Activated naive CD8-positive, alpha-beta T cell treated with anti-CD3 and anti-CD28 coated beads, Interleukin-2, amount 50 U/mL, for 24 hours (primary cell): ENCODE measurements at places on chromosomes 12 and 14.

GRCh38 chr12:42552822-42553221 lies 36.7 kb downstream of the PRICKLE1 start:
- no peak overlapping the region for H3K4me3 ChIP-seq
- no peaks in the 10 kb centered on the region for H3K4me1 ChIP-seq
- H3K27ac ChIP-seq = no peak overlapping the region
- no peak for DNase-seq
- peaks cover 9% of the 10 kb centered on the region for H3K27me3 ChIP-seq
- no peaks in the 10 kb centered on the region for H3K36me3 ChIP-seq

- H3K36me3 ChIP-seq = peaks cover 4% of the 10 kb centered on the region
- no peaks in the 10 kb centered on the region for H3K27me3 ChIP-seq
- DNase-seq = no peak
- no peaks in the 10 kb centered on the region for H3K4me1 ChIP-seq
- H3K27ac ChIP-seq = no peak overlapping the region
Observed at GRCh38 chr14:49755378-49755777, 12.6 kb upstream of the KLHDC2 start.

GRCh38 chr12:107349008-107349747 lies 255.8 kb upstream of the CRY1 start:
- no peaks in the 10 kb centered on the region for H3K27me3 ChIP-seq
- no peak for DNase-seq
- peaks cover 78% of the 10 kb centered on the region for H3K4me1 ChIP-seq
- H3K36me3 ChIP-seq = peaks cover 15% of the 10 kb centered on the region

DNA sequence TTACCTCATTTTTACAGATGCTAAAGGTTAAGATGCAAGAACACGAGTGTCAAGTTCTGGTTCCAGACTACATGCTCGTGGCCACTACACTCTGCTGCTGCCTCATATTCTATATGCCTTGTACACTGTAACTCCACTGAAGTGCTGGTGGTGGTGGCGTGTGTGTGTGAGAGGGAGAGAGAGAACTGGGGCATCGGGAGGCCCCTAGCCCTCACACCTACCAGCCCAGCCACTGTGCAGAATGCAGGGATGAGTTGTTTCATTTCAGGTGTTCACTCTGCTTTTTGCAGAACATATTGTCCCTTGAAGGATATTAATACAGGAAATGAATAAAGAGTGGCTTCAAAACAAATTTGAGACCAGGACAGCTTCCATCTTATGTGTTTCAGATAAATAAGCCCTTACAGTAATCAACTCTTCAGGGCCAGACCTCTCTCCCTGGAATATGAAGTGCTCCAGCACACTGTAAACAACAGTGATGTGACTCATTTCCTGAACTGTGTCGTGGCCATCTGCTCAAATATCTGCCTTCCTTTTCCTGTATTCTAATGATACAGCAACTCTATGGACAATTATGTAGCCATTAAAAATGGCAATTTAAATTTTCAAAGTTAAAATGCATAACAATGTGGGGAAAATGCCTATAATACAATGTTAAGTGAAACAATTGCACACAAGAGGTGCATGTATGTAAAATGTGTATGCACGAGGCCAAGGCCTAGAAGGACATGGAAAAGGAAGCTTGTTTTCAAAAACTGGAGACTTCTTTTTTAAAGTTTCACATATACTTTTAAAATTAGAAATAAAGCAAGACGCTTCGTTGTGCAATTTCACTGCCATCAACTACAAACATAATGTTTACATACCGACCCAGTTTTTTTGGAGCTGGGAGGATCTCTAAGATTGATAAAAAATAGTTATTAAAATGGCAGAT lies 215.4 kb downstream of the PELI2 start:
- no peaks in the 10 kb centered on the region for H3K36me3 ChIP-seq
- H3K27me3 ChIP-seq = no peaks in the 10 kb centered on the region
- H3K4me1 ChIP-seq = peaks cover 3% of the 10 kb centered on the region
- no peak for DNase-seq

DNA sequence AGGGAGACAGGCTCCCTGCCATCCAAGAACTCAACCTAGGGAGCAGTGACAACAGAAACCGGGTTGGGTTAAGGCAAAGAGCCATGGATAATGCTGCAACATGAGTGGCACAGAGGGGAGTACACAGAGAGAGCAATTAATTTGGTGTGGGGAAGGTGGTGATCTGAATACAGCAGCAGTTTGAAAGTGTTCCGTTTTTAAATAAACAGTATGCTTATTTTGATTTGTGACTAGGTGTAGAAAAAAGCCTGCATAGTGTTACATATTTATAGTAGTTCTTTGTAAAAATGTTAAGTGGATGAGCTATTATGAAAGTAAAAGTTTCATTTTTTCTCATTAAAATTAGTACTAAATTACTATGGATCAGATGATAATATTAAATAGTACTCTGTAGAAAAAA lies 8.7 kb downstream of the AKAP5 start:
- H3K27me3 ChIP-seq = no peaks in the 10 kb centered on the region
- H3K27ac ChIP-seq = no peak overlapping the region
- H3K4me3 ChIP-seq = no peak overlapping the region
- peaks cover 8% of the 10 kb centered on the region for H3K36me3 ChIP-seq
- DNase-seq = no peak
- peaks cover 22% of the 10 kb centered on the region for H3K4me1 ChIP-seq

DNA sequence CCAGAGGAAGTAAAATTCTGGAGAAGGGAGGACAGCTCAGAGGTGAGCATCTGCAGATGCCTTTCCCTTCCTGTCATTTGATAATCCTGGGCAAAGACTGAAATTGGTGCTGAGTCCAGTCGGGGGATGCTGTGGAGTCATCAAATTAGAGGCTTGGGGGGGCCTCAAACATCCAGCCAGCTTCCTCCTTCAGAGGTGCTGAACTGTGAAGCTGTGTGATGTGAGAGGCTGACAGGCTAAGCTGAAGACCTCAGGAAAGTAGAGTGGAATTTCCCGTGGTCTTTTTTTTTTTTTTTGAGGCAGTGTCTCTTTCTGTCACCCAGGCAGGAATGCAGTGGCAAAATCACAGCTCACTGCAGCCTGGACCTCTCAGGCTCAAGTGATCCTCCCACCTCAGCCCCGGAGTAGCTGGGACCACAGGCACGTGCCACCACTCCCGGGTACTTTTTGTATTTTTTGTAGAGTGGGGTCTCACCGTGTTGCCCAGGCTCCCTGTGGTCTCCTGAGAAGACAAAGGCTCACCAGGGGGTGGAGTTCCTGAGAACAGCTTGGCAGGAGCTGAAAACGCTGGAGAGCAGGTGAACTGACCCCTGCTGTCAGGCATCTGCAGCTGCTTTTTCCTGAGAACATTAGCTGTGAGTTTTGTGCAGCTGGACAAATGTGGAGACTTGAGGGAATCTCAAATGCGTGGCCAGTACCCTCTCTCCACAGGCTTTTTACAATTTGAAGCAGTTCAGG lies 6.1 kb upstream of the TCL1B start:
- H3K4me1 ChIP-seq = no peaks in the 10 kb centered on the region
- peaks cover 10% of the 10 kb centered on the region for H3K27me3 ChIP-seq
- H3K4me3 ChIP-seq = no peak overlapping the region
- no peak for DNase-seq
- H3K36me3 ChIP-seq = no peaks in the 10 kb centered on the region

GRCh38 chr12:56631790-56632700 lies 1.9 kb upstream of the BAZ2A start:
- peaks cover 3% of the 10 kb centered on the region for H3K36me3 ChIP-seq
- H3K27ac ChIP-seq = peak overlapping the region; percentile 81
- no peaks in the 10 kb centered on the region for H3K27me3 ChIP-seq
- H3K4me3 ChIP-seq = peak overlapping the region; percentile 89
- H3K4me1 ChIP-seq = peaks cover 79% of the 10 kb centered on the region

DNA sequence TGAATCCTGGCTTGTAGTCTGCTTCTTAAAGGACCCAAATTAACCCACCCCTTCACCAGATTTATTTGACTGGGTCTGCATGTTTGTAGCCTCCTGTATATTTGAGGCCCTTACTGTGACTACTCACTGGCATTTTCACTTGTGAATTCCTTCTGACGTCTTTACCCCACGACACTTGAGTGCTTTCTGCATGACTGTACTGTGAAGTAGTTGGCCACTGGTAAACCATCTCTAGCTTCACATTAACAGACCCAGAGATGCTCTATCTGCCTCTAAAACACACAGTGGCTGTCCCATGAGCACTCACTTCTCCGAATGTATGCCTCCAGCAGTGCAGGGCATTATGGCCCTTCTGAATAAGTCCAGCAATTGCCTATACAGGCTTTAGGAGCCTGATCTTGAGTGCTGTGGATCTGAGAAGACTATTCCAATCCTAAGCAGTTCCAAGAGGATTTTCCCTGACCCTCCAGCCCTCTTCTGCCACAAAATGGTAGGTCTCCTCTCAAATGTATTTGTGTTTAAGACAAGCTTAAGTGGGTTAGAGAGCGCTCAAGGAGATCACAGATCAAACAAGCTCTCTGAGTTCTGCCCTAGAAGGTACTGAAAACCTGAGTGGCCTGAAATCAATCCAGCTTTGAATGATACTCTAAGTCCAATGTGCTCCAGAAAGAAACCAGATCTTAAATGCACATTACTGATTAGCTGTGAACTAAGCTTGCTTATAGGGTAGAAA lies 534.7 kb downstream of the RPS29 start:
- no peaks in the 10 kb centered on the region for H3K27me3 ChIP-seq
- no peaks in the 10 kb centered on the region for H3K36me3 ChIP-seq
- H3K27ac ChIP-seq = no peak overlapping the region
- H3K4me1 ChIP-seq = no peaks in the 10 kb centered on the region
- DNase-seq = no peak

GRCh38 chr12:99020871-99021270 lies 375.8 kb downstream of the APAF1 start:
- no peak overlapping the region for H3K4me3 ChIP-seq
- no peaks in the 10 kb centered on the region for H3K4me1 ChIP-seq
- H3K27me3 ChIP-seq = no peaks in the 10 kb centered on the region
- no peaks in the 10 kb centered on the region for H3K36me3 ChIP-seq
- H3K27ac ChIP-seq = no peak overlapping the region
- DNase-seq = no peak

GRCh38 chr12:41008472-41008871 lies 179.6 kb upstream of the PDZRN4 start:
- H3K27me3 ChIP-seq = no peaks in the 10 kb centered on the region
- no peak overlapping the region for H3K4me3 ChIP-seq
- no peak for DNase-seq
- H3K4me1 ChIP-seq = no peaks in the 10 kb centered on the region

GRCh38 chr12:69275471-69275891 lies 36.1 kb downstream of the CPSF6 start:
- peaks cover 40% of the 10 kb centered on the region for H3K4me1 ChIP-seq
- H3K36me3 ChIP-seq = peaks cover 22% of the 10 kb centered on the region
- no peaks in the 10 kb centered on the region for H3K27me3 ChIP-seq
- DNase-seq = no peak

- peaks cover 24% of the 10 kb centered on the region for H3K4me1 ChIP-seq
- no peaks in the 10 kb centered on the region for H3K27me3 ChIP-seq
- peaks cover 19% of the 10 kb centered on the region for H3K36me3 ChIP-seq
Observed at GRCh38 chr12:98635657-98636323, 8.8 kb downstream of the IKBIP start.

DNA sequence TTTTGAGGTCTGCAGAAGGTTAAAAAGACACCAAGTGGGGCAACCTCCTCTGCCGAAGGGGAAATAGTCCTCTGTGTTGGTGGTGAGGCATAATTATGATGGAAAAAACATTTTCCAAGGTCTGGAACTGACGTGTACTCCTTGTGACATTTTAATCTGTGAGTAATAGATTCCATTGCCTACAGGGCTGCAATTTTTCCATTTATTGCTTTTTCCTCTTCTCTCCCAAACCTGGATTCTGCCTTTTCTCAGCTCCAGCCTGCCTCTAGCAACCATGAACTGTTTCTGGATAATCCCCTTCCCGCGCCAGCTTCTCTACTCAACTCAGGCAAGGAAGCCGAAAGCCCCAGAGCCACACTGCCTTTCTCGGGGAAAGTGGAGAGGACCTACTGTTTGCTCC lies 230.1 kb upstream of the PLXNC1 start:
- no peaks in the 10 kb centered on the region for H3K36me3 ChIP-seq
- DNase-seq = no peak
- H3K27ac ChIP-seq = no peak overlapping the region
- peaks cover 7% of the 10 kb centered on the region for H3K4me1 ChIP-seq
- H3K4me3 ChIP-seq = no peak overlapping the region

GRCh38 chr12:54967461-54967860 lies 17.1 kb downstream of the TESPA1 start:
- H3K27me3 ChIP-seq = no peaks in the 10 kb centered on the region
- H3K27ac ChIP-seq = peak overlapping the region; percentile 40
- H3K4me3 ChIP-seq = no peak overlapping the region

DNA sequence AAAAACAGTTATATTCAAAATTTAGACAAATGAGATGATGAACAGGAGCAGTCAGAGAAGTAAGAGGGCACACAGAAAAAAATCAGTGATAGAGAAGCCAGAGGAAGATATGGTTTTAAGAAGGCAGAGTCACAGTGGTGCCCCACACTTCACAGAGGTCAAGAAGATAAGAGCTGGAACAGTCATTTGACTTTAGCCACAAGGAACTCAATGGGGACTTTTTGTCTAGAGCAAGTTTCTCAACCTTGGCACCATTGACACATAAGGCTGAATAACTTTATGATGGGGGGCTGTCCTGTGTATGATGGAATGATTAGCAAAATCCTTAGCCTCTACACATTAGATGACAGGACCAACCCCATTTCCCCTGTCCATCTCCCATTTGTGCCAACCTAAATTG lies 172.8 kb upstream of the PLEKHG7 start:
- H3K4me1 ChIP-seq = peaks cover 29% of the 10 kb centered on the region
- H3K27ac ChIP-seq = peak overlapping the region; percentile 70
- H3K4me3 ChIP-seq = no peak overlapping the region
- DNase-seq = no peak
- peaks cover 4% of the 10 kb centered on the region for H3K36me3 ChIP-seq
- no peaks in the 10 kb centered on the region for H3K27me3 ChIP-seq

DNA sequence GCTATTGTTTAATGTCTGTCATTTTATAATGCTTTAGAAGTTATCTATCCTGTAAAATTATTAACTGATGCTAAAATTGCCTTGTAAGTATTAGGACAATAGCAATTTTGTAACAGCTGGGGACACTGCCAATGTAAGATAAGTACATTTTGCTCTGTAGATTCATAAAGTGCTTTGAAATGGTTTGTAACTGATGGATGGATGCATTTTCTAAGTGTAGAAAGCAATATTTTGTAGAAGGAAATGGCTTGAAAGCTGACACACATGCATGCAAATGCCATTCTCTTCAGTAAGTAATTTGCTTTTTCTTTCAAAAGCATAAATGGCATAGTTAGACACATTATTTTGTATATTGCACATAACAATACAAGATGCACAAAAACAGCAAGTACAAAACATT lies 129.8 kb downstream of the FOXG1 start:
- no peak overlapping the region for H3K4me3 ChIP-seq
- no peak overlapping the region for H3K27ac ChIP-seq
- no peaks in the 10 kb centered on the region for H3K27me3 ChIP-seq
- DNase-seq = no peak

DNA sequence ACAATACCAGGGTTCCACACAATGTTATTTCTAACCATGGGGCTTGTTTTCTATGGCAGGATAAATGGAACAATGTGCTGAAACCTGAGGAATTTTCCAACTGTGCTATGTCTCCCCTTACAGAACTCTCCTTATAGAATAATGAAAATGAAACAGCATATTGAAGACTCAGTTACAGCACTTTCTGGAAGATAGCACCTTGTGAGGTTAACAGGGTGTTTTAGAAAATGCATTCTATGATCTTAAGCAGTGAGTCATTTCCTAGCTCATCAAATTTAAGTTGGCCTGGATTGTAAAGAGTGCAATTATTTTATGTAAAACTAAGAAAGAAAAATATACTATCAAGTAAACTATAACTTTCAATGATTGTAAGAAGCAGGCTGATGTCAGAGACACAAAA lies 60.1 kb upstream of the CNTN1 start:
- no peak for DNase-seq
- no peaks in the 10 kb centered on the region for H3K27me3 ChIP-seq
- H3K4me1 ChIP-seq = no peaks in the 10 kb centered on the region
- H3K4me3 ChIP-seq = no peak overlapping the region
- no peak overlapping the region for H3K27ac ChIP-seq
